ENCODE measurements at places on chromosomes 6 and 20. TPM values are rescaled to one million over a fixed set of nuclear protein-coding genes. Genes with fewer than 3 reads are reported as not detected.

DNA sequence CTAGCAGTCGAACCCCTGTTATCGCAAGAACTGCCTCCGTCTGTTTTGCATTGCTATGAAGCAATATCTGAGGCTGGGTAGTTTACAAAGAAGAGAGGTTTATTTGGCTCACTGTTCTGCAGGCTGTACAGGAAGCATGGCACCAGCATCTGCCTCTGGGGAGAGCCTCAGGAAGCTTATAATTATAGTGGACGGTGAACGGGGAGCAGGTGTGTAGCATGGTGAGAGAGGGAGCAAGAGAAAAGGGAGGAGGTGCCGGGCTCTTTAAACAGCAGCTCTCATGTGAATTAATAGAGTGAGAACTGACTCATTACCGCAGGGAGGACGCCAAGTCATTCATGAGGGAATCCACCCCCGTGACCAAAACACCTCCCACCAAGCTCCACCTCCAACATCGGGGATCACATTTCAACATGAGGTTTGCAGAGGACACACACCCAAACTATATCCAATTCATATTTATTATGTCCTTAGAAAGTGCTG is 172.6 kb upstream of the KCNG1 start:
- no peaks in the 10 kb centered on the region for H3K27me3 ChIP-seq
- H3K36me3 ChIP-seq: no peaks in the 10 kb centered on the region
- H3K27ac ChIP-seq: no peak overlapping the region
- H3K4me3 ChIP-seq: no peak overlapping the region

Gene OR14J1
- not detected for total RNA-seq

DNA sequence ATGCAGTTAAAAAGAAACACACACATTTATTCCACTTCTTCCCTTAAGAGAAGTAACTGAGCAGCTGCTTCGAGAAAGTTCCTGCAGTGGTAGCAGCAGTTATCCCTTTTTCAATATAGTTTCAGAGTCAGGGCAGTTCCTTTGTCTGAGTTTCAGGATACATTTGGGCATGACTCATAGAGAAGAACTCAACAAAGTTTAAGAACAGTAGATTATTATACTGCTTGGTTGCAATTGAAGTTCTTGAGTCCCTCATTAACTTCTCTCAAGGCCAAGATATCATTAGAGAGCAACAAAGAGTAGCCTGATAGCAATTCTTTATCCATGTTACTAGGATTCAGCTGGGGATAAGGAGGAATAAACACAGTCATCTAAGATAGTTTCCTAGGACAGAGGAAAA is 54.4 kb downstream of the TPD52L1 start:
- no peaks in the 10 kb centered on the region for H3K27me3 ChIP-seq
- H3K4me1 ChIP-seq: no peaks in the 10 kb centered on the region
- H3K36me3 ChIP-seq: no peaks in the 10 kb centered on the region
- no peak overlapping the region for H3K4me3 ChIP-seq
- no peak overlapping the region for H3K27ac ChIP-seq
- DNase-seq: no peak

GRCh38 chr6:155252581-155252980 is 11.2 kb upstream of the CLDN20 start:
- no peak overlapping the region for H3K27ac ChIP-seq
- H3K4me3 ChIP-seq: no peak overlapping the region
- H3K36me3 ChIP-seq: peaks cover 56% of the 10 kb centered on the region

DNA sequence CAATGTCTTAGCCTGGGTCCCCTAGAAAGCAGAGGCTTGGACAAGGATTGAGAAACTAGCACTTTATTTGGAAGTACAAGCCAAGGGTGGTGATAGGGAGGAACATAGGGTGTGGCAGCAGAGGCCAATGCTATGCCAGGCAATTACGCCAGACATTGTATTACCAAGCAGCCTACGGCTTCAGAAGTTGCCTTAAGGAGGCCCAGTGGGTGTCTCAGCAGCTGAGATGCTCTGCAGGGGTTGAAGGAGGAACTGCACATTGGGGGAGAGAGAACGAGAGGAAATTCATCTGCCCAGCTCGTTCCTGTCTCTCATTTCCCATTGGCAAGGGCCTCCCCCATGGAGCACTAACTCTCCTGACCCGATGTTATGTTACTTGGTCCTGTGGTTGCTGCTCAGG is 859 bp downstream of the C20orf202 start:
- no peak overlapping the region for H3K27ac ChIP-seq
- no peak for DNase-seq
- H3K4me1 ChIP-seq: no peaks in the 10 kb centered on the region
- H3K27me3 ChIP-seq: no peaks in the 10 kb centered on the region

DNA sequence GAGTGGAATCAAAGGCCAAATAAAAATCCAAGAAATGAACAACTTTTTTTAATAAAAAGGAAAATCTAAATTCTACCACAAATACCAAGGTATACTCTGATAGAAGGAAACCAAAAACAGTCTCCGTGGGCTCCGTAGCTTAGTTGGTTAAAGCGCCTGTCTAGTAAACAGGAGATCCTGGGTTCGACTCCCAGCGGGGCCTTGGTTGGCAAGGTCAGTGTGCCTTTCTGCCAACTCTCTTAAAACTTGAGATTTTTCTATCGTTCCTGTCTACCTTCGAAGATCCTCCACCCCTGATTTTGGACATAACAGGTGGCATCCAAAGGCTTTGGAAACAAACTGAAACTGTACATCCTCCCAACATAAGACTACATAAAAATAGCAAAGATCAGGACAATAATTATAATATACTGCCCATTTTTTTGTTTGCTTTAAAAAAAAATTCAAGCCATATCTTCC is 197.9 kb downstream of the TRIM27 start:
- H3K4me3 ChIP-seq: no peak overlapping the region
- H3K27me3 ChIP-seq: peaks cover 57% of the 10 kb centered on the region
- no peaks in the 10 kb centered on the region for H3K4me1 ChIP-seq
- DNase-seq: no peak
- no peaks in the 10 kb centered on the region for H3K36me3 ChIP-seq

Gene LEMD2
- total RNA-seq: 97.6 TPM

Gene KIAA0408
- total RNA-seq: 2.7 TPM

DNA sequence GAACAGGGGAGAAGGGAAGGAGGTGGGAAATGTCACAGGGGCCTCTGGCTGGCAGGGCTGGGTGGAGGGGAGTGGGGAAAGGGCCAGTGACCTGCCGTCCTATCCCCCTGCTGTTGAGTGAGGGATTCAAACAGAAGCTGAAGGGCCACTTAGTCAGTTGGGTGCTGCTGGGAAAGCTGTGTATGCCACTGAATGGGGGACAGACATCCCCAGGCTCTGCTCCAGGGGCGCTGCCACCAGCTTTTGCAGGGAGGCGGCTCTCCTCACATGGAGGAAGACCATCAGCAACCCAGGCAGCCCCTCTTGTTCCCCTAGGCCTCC is 50.0 kb downstream of the MDGA1 start:
- H3K4me3 ChIP-seq: no peak overlapping the region
- no peak overlapping the region for H3K27ac ChIP-seq
- no peak for DNase-seq
- peaks cover 12% of the 10 kb centered on the region for H3K36me3 ChIP-seq

GRCh38 chr20:4533368-4534133 is 188.2 kb upstream of the PRND start:
- no peaks in the 10 kb centered on the region for H3K27me3 ChIP-seq
- DNase-seq: no peak
- H3K4me3 ChIP-seq: no peak overlapping the region
- H3K36me3 ChIP-seq: no peaks in the 10 kb centered on the region
- no peak overlapping the region for H3K27ac ChIP-seq

Gene RAET1L
- not detected for total RNA-seq

- no peaks in the 10 kb centered on the region for H3K27me3 ChIP-seq
- H3K4me3 ChIP-seq: no peak overlapping the region
- no peak overlapping the region for H3K27ac ChIP-seq
- no peaks in the 10 kb centered on the region for H3K36me3 ChIP-seq
- DNase-seq: no peak
These were observed 86.0 kb downstream of the MYB start for GRCh38 chr6:135267085-135267484.

DNA sequence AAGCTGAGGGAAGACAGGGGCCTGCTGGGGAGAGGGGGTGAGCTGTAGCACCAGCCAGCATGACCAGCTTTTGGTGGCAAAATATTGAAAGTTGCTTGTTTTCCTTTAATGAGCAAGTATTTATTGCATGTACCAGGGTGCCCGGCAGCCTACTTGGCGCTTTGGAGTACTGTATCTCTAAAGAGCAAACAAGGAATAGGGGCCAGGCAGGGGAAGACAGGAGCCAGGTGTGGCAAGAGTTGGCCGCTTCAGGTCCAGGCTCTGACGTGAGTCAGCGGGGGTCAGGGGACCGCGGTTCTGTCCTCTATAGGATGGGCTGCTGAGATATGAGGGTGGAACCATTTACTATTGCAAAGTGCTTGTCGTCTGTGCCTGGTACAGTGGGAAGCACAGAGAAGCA is 63.1 kb downstream of the PSMG4 start:
- peaks cover 8% of the 10 kb centered on the region for H3K4me1 ChIP-seq
- no peak overlapping the region for H3K27ac ChIP-seq
- DNase-seq: peak; percentile 57
- H3K27me3 ChIP-seq: no peaks in the 10 kb centered on the region

- no peak overlapping the region for H3K27ac ChIP-seq
- no peaks in the 10 kb centered on the region for H3K4me1 ChIP-seq
- H3K36me3 ChIP-seq: no peaks in the 10 kb centered on the region
- no peaks in the 10 kb centered on the region for H3K27me3 ChIP-seq
- no peak for DNase-seq
- no peak overlapping the region for H3K4me3 ChIP-seq
These were observed 237.2 kb downstream of the PLCB1 start for GRCh38 chr20:8369311-8369710.

- no peaks in the 10 kb centered on the region for H3K36me3 ChIP-seq
- no peaks in the 10 kb centered on the region for H3K4me1 ChIP-seq
- H3K27ac ChIP-seq: no peak overlapping the region
- no peaks in the 10 kb centered on the region for H3K27me3 ChIP-seq
These were observed 295.2 kb downstream of the PTPRT start for GRCh38 chr20:42894483-42894882.

DNA sequence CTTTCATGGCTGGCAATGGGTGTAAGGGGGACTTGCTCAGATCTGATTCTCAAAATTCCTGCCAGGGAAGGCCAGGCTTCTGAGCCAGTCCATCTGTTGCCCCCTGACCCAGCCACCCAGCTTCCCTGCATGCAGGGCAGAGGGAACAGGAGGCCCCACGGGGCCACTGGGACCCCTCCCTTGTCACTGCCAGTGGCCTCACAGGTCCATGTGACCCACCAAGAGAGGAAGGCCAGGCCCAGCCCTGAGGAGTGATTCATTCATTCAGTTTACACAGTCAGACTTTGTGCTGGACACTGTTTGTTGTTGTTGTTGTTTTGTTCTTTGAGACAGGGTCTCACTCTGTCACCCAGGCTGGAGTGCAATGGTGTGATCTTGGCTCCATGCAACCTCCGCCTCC is 39.5 kb downstream of the UBE2V1 start:
- no peaks in the 10 kb centered on the region for H3K36me3 ChIP-seq
- no peaks in the 10 kb centered on the region for H3K27me3 ChIP-seq
- no peak overlapping the region for H3K27ac ChIP-seq

Gene HCRTR2
- not detected for total RNA-seq

Gene SIRPB2
- total RNA-seq: 27.3 TPM

Gene ADGRF5
- 40.6 TPM for total RNA-seq

- H3K27ac ChIP-seq: no peak overlapping the region
- H3K27me3 ChIP-seq: no peaks in the 10 kb centered on the region
- peaks cover 14% of the 10 kb centered on the region for H3K4me1 ChIP-seq
- DNase-seq: no peak
- no peaks in the 10 kb centered on the region for H3K36me3 ChIP-seq
These were observed 161.8 kb downstream of the SCML4 start for GRCh38 chr6:107662333-107662732.

Gene NKX2-2
- not detected for total RNA-seq

Gene ULBP2
- not detected for total RNA-seq
